ENCODE measurements at places on chromosomes 6 and 20.

DNA sequence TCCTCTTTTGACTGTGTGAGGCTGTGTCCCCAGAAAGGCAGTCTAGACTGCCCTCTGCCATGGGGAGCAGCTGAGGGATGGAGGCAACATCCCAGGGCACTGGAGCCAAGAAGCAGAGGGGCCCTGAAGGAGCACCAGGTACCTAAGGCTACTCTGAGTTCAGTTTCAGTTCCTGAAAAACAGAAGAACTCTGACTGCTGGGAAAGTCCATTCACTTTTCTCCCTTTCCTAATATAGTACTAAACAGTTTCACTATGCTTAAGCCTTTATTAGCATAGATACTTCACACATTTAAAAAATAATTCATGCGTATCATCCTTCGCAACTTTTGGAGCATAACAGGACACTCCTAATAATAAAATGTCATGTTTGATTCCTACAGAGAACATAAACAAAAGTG lies 130.0 kb downstream of the FOXC1 start:
- no peak for DNase-seq

- no peak for DNase-seq
These were observed 17.9 kb upstream of the PRDM13 start for GRCh38 chr6:99588618-99589289.

DNA sequence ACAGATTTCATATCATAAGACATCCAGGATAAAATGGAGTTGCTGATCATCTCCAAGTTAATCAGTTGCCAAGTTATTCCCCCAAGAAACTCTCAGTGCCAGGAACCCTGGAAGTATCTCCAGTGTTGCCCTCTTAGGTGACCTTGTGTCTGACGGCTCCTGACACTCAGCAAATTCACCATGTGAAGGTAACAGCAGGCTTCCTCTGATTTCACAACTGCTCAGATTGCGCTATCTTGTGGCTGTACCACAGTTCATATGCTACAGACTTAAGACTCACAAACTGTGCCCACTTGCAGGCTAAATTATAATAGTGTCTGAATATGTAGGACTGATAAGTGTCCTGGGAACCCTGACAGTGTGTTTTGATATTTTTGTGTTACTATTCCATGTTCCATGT lies 186.6 kb upstream of the OPRM1 start:
- peak; percentile 6 for DNase-seq

DNA sequence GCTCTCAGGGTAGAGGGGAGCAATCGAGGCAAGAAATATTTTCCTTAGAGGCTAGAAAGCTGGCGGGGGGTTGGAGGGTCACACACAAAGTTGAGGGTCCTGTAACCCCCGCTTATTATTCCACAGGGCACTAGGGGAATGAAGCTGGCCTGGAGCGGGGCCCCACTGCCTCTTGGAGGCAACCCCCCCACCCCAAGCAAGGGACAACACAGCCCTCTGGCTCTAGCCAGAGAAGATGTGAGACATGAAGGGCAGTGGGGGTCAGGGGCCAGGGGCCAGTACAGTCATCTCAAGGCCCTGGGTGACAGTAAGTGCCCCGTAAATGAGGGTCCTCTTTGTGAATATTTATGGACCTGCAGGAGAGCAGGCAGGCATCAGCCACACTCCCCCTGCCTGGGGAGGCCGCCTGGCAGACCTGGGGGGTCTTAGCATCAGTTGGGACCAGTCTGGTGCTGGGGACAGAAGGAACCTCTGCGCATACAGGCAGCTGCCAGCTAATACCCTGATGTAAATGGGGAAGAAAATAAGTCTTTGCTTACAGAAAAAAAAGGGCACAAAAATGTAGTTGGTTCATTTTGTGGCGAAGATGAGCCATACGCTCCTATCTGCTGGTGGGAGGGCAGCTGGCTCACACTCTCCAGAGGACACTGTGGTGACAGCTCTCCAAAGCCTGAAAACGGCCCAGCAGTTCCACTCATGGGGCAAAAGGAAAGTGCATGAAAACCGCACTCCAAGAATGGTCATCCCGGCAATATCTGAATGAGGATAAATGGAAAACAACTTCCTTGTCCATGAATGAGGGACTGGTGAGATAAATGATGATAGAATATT lies 21.9 kb downstream of the SPATA2 start:
- no peak for DNase-seq

DNA sequence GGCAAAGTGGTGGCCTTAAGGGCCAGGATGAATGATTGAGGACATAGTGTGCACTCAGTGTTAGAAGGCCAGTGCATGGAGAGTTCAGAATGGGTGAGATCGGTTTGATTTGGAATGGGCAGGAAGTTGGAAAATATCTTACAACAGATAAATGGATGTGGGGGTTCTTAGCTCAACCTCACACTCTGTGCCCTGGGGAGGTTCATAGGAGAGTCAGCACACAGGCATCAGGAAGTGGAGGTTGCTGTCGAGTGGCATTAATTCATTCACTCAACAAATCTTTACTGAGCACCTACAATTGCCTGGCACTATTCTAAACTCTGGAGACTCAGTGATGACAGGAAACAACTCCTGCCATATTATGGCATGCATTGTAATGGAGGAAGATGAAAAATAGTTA lies 313.7 kb upstream of the SUPT3H start:
- DNase-seq: no peak

DNA sequence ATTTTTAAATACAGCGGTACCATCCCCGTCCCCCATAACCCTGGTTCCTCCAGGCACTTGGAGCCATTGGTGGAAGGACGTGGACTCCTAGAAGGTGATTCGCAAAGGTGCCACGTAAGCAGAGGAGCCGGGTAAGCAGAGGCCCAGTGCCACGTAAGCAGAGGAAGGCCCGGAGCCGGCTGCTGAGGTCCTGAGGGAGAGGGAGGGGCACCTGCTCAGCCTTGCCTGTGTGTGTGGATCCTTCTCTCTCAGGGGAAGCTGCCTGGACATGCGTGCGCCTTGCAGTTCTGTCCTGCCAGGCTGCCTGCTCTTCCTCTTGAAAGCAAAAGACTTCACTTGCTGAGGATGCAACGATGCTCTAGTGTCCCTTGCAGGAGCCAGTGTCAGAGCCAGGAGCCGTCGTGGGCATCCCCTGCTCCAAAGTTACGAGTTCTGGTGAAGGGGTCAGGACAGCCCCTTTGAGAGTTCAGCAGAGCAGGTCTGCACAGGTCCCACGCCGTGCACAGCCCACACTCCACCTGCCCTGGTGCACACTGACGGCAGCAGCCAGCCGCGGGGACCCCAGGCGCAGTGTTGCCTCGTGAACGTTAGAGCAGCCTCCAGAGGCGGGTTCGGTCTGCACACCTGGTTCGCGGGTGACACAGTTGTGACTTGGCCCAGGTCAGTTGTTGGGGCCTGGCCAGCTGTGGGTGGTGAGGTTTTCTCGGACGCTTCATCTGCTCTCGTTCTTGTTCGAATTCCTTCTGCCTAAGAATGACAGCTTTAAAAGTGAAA lies 1.9 kb upstream of the NKAIN4 start:
- no peak for DNase-seq

DNA sequence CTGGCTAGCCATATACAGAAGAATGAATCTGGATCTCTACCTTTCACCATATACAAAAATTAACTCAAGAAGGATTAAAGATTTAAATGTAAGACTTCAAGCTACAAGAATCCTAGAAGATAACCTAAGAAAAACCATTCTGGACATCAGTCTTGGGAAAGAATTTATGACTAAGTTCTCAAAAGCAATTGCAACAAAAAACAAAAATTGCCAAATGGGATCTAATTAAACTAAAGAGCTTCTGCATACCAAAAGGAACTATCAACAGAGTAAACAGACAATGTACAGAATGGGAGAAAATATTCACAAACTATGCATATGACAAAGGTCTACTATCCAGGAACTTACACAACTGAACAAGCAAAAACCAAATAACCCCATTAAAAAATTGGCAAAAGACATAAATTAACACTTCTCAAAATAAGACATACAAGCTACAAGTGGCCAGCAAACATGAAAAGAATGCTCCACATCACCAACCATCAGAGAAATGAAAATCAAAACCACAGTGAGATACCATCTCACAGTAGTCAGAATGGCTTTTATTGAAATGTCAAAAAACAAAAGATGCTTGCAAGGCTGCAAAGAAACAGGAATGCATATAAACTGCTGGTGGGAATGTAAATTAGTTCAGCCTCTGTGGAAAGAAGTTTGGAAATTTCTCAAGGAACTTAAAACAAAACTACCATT lies 66.8 kb upstream of the RSPO3 start:
- DNase-seq: no peak

DNA sequence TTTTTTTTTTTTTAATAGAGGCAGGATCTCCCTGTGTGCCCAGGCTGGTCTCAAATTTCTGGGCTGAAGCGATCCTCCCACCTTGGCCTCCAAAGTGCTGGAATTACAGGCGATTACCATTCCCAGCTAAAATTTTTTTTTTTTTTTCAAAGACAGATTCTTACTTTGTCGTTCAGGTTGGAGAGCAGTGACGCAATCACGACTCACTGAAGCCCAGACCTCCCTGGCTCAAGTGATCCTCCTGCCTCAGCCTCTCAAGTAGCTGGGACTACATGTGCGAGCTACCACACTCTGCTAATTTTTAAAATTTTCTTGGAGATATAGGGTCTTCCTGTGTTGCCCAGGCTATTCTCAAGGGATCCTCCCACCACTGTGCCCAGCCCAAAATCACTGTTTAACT lies 58.0 kb upstream of the MYO6 start:
- DNase-seq: no peak

DNA sequence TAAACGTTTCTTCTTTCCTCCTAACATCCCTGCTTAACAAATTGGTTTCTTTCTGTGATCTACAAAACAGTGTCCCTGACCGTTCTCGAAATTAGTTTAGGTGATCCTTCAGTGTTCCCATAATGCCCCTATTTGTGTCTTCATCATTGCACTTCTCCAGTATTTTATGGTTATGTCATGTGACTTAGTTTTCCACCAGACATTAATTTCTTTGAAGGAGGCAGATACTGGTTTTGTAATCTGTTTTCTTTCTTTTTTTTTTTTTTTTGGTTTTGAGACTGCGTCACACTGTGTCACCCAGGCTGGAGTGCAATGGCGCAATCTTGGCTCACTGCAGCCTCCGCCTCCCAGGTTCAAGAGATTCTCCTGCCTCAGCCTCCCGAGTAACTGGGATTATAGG lies 49.2 kb downstream of the FAM217A start:
- no peak for DNase-seq

DNA sequence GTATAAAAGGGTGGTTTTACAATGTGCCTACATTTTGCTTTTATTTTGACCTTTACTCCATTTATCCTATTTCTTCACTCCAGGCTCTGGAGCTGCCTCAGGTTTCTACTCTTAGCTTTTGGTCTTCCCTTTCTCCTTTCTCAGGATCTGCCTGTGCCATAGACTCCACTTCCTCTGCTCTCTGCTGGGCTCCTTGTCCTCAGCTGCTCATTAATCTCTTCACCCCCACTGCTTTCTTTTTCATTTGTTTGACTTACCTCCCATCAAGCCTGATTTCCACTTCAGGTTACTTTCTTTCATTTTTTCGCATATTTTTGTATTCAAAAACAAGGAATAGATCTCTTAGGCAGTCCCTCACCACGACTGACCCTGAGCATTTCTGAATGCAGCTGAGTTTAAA lies 106.8 kb downstream of the COL19A1 start:
- DNase-seq: no peak

DNA sequence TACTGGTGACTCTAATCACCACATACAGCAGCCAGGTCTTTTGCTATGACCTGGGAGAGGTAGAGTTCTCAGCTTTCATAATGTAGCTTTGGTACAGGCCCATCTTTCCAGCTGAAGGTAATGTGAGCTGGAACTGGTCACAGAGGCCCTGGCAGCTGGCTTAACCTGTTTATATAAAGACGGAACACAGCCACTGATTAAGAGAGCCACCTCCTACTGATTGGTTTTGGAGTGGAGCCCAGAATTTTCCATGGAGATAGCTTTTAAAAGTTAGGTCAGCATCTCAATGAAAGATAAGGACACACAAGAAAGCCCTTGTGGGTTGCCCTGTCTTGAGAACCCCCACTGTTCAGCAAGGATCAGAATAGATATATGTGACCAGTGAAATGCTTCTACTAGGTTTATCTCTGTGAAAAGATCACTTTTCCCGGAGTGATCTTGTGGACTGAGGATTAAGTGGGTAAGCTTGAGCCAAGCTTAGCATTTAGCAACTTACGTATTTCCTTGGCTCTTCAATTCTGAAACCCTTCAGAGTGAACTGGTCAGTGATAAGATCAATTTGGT lies 213.7 kb upstream of the CITED2 start:
- DNase-seq: no peak

GRCh38 chr6:70241991-70242420 lies 60.9 kb downstream of the COL9A1 start:
- no peak for DNase-seq

GRCh38 chr6:160765412-160765811 lies 63.4 kb downstream of the PLG start:
- DNase-seq: no peak

- DNase-seq: no peak
These were observed 2.6 kb downstream of the ARMC2 start for GRCh38 chr6:108850669-108851465.

- no peak for DNase-seq
These were observed 93.5 kb upstream of the CCDC28A start for GRCh38 chr6:138680085-138680484.

- DNase-seq: no peak
These were observed 67.0 kb downstream of the SRC start for GRCh38 chr20:37413023-37413334.

DNA sequence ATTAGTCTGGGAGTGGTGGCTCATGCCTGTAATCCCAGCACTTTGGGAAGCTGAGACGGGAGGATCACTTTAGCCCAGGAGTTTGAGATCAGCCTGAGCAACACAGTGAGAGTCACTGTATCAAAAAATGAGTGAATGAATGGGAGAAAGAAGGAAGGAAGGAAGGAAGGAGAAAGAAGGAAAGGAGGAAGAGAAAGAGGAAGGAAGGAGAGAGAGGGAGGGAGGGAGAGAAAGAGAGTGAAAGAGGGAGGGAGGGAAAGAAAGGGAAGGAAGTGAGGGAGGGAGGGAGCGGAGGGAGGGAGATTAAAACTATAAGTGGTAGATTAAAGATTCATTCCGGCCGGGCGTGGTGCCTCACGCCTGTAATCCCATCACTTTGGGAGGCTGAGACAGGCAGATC lies 28.9 kb upstream of the RREB1 start:
- DNase-seq: no peak

GRCh38 chr6:40290816-40291215 lies 296.3 kb downstream of the LRFN2 start:
- no peak for DNase-seq

GRCh38 chr6:36926708-36927513 lies 27.6 kb upstream of the PI16 start:
- peak; percentile 68 for DNase-seq

GRCh38 chr6:29764422-29765196 lies 41.4 kb downstream of the HLA-F start:
- no peak for DNase-seq

DNA sequence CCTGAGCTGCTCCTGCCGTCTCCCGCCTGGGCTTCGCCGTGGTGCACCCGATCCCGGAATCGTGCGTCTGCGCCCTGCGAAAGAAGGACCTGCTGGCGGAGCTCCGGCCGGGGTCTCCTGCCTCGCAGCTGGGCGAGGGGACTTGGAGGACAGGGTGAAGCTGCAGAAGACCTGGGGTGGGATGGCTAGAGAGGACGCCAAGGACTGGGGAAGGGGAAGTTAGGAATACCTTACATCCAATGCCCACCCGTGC lies 150.2 kb downstream of the PRL start:
- DNase-seq: no peak

Measured in brain pericyte (primary cell).